SK-N-SH (cell line): ENCODE measurements at places on chromosomes 4 and X. TPM values are rescaled to one million over a fixed set of nuclear protein-coding genes. Genes with fewer than 3 reads are reported as not detected.

MID2 gene
- 0.16 and 0.18 TPM in 2 replicates for polyA plus RNA-seq

FABP2 gene
- not detected in 2 replicates for polyA plus RNA-seq

ARHGAP36 gene
- polyA plus RNA-seq = 0.23 and 0.86 TPM in 2 replicates

GAB3 gene
- 3.3 and 4.5 TPM in 2 replicates for polyA plus RNA-seq

CLRN2 gene
- not detected in 2 replicates for polyA plus RNA-seq

CNKSR2 gene
- 0.03 and 0.08 TPM in 2 replicates for polyA plus RNA-seq

TRIM60 gene
- polyA plus RNA-seq = not detected in 2 replicates
